ENCODE measurements at places on chromosomes 4 and X.

DNA sequence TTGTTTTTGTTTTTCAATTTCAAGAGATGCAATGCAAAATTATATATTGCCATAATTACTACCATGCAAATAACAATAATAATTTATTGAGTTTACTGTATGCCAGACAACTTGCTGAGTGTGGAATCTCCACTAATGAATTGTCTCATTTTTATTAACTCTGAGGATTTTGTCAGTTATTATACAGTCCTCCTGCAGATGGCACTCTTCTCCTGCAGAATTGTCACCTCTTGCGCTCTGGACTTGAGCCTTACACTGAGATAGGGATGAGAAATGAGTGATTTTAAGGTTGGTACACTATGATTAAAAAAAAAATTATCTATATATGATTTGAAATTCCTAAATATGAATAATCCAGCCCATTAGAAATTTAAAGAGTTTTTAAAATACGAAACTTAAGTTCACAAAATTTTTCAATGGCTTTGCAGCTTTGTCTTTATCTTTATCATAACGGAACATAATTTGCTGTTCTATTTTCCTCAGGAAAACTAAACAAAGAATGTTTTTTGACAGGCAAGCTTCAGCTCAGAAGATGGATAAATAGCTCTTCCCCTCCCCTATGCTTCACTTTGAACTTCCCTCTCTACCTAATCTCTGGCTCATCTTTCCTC, 12.7 kb upstream of the PAQR3 start:
- DNase-seq = no peak

DNA sequence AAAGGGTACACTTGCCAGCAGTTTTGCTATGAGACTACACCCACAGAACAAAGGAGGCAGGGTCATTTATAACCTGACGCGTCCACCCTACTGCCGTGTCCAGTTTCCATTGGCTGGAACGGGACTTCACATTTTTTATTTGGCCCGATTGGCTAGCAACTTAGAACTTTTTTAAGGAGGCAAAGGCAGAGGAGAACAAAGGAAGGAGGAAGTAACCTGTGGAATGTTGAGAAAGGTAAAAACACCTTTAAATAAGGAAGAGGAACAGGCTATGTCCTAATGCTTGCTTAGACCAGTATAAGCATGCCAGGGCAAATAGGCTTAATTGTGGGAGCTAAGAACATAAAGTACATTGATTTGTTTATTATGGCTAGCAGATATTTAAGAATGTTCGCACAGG, 18.7 kb downstream of the KDM6A start:
- no peak for DNase-seq

- DNase-seq = no peak
Measured at GRCh38 chr4:11564021-11564420, 135.3 kb upstream of the HS3ST1 start.

- no peak for DNase-seq
Measured at GRCh38 chr4:95987851-95988250, 148.0 kb downstream of the PDHA2 start.

DNA sequence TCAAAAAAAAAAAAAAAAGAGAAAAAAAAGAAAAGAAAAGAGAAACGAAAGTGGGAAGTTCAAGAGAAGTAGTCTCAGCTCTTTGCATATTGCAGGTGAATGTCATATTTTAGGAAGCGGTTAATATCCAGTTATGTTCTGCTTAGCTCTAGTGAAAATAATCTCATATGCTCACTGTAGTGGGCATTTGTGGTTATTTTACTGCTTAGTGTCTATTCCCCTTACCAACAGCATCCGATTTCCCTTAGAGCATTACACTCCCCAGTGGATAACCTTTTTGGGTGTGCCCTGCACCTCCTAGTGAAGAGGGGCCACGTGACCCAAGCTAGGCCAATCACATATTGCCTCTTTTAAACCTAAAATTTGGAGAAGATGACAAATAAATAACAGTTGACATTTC, 111.2 kb upstream of the ZNF827 start:
- no peak for DNase-seq

GRCh38 chr4:78361621-78362120, 189.9 kb upstream of the ANXA3 start:
- no peak for DNase-seq

GRCh38 chr4:110770353-110770752, 147.5 kb upstream of the PITX2 start:
- no peak for DNase-seq

Measured in activated CD8-positive, alpha-beta memory T cell treated with anti-CD3 and anti-CD28 coated beads for 1 hour (primary cell).